Muscle of arm (tissue), 14 donors: ENCODE measurements at places on chromosomes 7 and 10. TPM values are rescaled to one million over a fixed set of nuclear protein-coding genes. Genes with fewer than 3 reads are reported as not detected.

The GIMAP5 gene
- polyA plus RNA-seq: 8.6 TPM

The PRKG1 gene
- 47.4 TPM for polyA plus RNA-seq

DNA sequence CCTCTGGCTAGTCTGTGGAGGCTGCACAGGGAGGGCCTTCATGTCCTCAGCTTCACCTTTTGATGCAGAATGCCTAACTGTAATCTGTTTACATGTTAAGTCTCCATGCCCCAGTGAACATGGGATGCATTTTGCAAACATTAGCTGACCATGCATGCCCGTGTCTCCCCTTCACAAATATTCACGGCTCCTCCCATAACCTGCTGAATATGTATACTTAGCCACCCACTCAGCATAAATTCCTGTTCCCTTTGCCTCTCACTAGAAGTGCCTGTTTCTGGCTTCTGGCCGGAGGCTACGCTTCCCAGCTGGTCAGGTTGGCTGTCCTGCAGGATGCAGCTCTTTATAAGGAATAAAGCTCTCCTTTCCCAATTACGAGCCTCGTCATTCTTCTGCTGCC, 552.7 kb downstream of the DNAJB6 start:
- no peak for DNase-seq

DNA sequence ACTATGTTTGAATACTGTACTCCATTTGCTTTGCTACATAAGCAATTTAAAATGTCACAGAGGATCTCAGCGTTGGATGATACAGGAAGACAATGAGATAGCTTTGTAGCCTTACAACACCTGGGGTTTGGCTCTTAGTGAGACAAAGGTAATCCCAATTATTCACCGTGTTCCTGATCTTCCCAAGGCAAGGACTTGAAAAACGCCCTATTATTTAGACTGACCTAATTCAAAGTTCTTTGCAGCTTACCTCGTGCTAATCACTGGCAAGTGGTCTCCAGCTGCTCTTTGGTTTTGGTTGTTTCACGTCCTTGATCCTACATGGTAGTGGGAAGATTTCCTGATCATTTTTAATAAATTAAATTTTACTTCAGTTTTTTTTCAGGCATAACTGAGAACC, 23.0 kb upstream of the C7orf33 start:
- no peak for DNase-seq

GRCh38 chr7:99742737-99743394, 7.9 kb upstream of the CYP3A7 start:
- no peak for DNase-seq

DNA sequence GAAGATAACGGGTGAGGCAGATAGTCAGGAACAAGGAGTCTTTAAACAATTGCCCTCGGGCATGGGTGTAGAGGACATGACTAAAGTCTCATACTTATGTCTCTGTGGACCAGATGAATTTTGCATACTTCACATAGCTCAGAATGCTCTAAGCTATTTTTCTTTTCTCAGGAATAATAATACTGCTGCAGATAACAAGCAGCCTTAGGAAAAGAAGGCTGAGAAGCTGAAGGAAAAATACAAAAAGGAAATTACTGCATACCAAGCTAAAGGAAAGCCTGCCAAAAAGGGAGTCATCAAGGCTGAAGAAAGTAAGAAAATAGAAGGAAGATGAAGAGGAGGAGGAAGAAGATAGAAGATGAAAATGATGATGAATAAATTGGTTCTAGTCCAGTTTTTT, 13.4 kb upstream of the ERCC6 start:
- no peak for DNase-seq

DNA sequence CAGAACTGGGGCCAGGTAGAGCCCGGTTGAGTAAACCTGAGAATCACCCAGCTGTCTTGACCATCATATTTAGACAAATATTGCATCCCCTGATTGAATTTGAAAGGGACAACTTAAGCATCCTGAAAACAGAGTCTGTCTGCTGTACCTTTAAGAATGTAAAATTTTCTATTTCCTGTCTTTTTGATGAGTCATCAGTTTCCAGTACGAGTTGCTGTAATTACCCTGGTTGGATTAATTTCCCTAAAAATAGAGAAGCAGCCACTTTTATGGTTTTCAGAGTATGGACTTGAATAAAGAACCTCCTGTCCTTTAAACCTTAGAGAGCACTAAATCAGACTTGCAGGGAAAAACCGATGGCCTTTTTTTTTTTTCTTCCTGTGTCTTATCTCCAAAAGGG, 164.6 kb upstream of the SH2B2 start:
- no peak for DNase-seq

GRCh38 chr10:80599424-80599847, 61.7 kb downstream of the SH2D4B start:
- peak; percentile 16 for DNase-seq

GRCh38 chr10:18421726-18422293, 229.6 kb downstream of the NSUN6 start:
- no peak for DNase-seq

- DNase-seq: no peak
Observed at GRCh38 chr10:71134732-71135211, 77.6 kb upstream of the UNC5B start.

- DNase-seq: peak; percentile 82
Observed at GRCh38 chr10:78407009-78407711, 373.5 kb downstream of the RPS24 start.

DNA sequence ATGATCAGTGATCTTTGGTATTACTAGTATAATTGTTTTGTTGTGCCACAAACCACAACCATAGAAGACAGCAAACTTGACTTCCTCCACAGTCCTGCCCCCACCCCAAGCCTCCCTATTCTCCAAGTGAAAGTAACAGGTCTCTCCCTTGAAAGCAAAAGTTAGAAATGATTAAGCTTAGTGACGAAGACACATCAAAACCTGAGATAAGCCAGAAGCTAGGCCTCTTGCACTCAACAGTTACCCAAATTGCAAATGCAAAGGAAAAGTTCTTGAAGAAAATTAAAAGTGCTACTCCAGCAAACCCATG, 7.5 kb downstream of the SAR1A start:
- DNase-seq: no peak

GRCh38 chr10:87550741-87551140, 46.0 kb downstream of the MINPP1 start:
- no peak for DNase-seq
